ENCODE measurements at places on chromosomes 2 and 18.

DNA sequence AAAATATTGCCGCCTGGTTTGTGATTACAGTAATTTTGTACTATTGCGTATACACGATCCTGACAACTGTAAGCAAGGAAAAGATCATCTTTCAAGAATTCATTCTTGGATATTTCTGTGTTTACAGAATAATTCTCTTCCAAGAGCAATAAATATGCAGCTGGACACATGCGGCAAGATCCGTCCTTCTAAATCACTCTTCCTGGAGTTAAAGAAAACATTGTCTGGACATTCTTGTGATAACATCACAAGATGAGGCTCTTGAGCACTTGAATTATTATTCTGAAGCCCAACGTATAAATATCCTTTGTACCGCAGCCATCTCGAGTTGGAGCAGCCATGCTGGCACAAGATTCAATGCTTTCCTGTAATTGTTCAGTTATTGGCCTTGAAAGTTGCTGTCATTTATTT is 9.9 kb downstream of the FHL2 start:
- no peak for DNase-seq

GRCh38 chr2:197306024-197306695 is 4.4 kb downstream of the ANKRD44 start:
- no peak for DNase-seq

DNA sequence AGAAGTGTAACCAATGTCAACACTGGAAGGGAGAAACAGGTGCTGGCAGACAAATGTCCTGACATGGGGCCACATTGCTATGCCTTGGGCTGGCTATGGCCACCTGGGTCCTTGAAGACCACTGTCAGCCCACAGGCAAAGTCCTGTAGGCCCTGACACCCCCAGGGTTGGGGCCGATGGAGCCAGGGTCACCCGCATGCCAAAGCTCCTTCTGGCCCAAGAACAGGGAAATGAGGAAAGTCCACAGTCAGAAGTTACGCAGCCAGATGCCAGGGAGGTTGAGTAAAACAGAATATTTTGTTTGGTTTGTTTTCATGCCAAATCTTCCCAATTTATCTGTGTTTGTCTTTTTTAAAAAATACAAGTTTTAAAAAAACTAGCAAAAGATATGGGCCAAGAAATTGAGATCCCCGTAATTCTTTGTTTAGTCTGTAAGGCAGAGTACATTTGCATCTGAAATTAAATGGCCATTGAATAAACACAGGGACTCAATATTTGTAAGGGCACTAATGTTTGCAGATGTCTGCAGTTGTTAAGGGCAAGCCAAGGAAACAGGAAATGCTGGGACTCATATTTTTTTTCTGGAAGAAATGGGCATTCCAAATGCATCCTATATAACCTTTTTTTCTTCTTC is 186.4 kb downstream of the FAM210A start:
- no peak for DNase-seq

- DNase-seq: no peak
Measured at GRCh38 chr2:109021895-109022300, 32.9 kb upstream of the EDAR start.

DNA sequence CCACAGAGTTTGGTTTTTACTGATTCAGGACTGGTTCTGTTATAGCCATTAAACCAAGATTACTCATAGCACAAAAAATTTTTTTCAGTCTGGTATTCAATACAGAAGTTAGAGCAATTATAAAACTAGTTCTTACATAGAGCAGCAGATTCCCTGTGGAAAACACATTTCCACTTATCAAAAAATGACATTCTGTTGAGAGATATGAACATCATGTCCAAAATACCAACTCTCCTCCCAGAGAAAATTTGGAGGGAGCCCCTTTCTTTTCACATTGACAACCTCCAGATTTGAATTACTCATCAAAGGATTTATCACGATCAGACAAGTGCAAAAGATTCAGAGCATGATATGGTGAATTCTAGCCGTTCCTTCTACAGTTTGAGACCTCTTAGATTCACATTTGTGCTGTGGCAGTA is 126.8 kb upstream of the SERPINE2 start:
- no peak for DNase-seq

DNA sequence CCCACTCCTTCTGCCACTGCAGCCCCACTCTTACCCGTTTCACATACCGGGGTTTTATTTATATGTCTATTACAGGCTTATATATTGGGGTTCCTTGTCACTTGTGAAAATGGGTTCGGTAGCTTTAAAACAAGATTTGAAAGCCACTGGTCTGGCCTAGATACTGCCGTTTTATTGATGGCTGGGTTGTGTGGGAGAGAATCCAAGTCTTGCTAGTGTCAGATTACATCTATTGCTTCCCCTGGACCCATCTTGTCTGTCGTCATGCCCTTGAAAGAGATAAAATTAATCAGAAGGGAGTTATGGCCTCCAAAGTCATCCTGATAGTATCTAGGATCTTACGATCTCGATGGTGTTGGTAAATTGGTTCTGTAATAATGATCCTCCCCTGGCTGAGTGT is 79.4 kb downstream of the EIPR1 start:
- no peak for DNase-seq

GRCh38 chr2:241244368-241244767 is 55.9 kb downstream of the ANO7 start:
- no peak for DNase-seq

- no peak for DNase-seq
Measured at GRCh38 chr2:180202467-180202951, 195.4 kb upstream of the CWC22 start.

DNA sequence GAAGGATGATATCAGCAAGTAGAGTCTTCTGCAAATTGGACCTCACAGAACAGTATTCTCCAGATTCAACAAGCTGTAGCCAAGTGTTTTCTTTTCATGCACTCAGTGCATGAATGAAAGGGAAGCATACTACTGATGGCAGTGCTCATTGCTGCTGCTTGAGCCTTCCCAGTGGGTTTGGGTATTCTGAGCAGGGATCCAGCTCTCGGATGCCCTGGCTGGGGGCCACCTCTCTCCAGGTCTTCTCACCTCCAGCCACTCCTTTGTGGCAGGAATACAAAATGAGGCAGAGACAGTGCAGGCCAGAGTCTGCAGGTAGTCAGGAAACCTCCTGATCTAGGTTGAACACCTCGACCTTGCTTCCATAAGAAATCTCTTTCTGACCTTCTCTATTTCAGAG is 390.4 kb upstream of the CELF4 start:
- no peak for DNase-seq

GRCh38 chr2:43198263-43198662 is 28.1 kb downstream of the ZFP36L2 start:
- DNase-seq: no peak

- DNase-seq: no peak
Measured at GRCh38 chr2:32064021-32064601, 755 bp downstream of the SPAST start.

- no peak for DNase-seq
Measured at GRCh38 chr2:60366135-60366712, 187.2 kb downstream of the BCL11A start.

DNA sequence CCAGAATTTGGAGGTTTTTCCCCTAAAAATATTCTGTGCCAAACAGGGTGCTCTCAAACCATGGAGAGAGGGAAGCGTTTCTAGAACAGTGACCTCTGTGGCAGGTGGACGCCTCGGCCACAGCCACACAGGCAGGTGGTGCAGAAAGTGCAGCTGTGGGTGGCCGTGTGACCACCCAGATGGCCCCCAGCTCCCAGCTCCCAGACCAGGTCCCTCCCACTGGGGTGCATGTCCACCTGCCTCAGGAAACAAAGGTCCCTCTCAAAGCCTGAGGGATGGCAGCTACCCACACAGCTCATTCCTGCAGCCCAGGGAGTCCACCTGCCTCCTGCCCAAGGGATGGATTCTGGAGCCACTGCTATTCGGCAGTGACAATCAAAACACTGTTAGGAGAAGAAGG is 74.5 kb upstream of the PXDN start:
- DNase-seq: no peak

DNA sequence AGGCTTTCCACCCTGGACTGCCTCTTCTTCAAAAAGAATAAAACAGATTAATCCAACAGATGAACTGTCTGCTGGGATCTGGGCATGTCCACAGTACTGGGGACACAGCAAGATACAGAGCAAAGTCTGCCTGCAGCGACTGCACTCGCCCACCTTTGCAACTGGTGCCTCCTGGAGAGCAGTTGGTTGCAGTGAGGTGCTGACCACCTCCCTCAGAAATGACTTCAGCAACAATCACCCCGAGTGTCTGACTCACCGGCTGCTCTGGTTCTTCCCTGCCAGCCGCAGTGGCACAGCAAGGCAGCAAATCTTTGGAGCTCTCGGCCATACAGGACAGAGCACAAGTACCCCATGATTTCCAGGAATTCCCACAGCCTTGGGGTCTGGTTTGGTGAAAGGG is 179.7 kb downstream of the ANAPC1 start:
- DNase-seq: no peak

DNA sequence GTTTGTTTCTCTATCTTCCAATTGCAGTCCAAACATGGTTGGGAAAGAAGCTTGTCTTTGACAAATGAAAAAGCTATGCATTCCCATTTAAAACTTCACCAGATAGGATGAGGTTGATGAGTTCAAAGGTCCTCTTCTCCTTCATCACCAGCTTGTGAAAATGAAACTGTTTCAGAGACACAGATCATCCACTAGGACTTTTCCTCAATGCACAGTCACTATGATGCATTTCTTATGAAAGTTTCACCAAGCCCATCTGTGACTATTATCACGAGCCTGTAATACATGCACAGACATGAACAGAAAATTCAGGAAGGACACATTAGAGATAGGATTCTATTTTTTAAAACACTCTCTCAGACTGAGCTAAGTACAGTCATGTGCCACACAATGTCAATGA is 644.4 kb downstream of the PLCL1 start:
- DNase-seq: no peak

GRCh38 chr18:46167971-46168370 is 63.8 kb downstream of the HAUS1 start:
- DNase-seq: no peak

DNA sequence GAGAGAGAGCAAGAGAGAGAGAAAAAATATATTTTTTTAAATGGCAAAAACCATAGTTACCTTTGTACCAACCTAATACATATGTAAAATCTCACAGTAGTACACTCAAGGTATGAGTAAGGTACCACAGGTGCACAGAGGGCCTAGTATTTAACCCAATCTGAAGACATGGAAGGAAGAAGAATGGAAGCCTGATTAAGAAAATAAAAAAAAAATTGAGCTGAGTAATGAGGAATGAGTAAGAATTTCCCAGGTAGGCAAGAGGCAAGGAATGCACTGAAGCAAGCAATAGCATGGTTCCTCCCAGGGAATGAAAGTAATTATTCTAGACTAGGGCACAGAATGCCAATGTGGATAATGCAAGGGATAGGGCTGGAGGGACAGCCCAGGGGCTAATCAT is 294.2 kb downstream of the FIGN start:
- DNase-seq: no peak

GRCh38 chr2:74779265-74779558 is 54.7 kb upstream of the HK2 start:
- no peak for DNase-seq

Data from activated T-helper 1 cell treated with anti-CD3 and anti-CD28 coated beads, Interleukin-2, amount 50 U/mL, for 16 hours (primary cell).